ENCODE measurements at places on chromosomes 12 and 14. TPM values are rescaled to one million over a fixed set of nuclear protein-coding genes. Genes with fewer than 3 reads are reported as not detected.

Gene TRAF3
- 18.8 TPM for total RNA-seq

Gene HRK
- total RNA-seq = not detected

Gene MEG3
- 53.2 TPM for total RNA-seq

Gene CCDC59
- 72.4 TPM for total RNA-seq

Gene USP44
- 3.3 TPM for total RNA-seq
